Heart left ventricle (tissue), 16 donors: ENCODE measurements at places on chromosomes 7 and 10. TPM values are rescaled to one million over a fixed set of nuclear protein-coding genes. Genes with fewer than 3 reads are reported as not detected.

DNA sequence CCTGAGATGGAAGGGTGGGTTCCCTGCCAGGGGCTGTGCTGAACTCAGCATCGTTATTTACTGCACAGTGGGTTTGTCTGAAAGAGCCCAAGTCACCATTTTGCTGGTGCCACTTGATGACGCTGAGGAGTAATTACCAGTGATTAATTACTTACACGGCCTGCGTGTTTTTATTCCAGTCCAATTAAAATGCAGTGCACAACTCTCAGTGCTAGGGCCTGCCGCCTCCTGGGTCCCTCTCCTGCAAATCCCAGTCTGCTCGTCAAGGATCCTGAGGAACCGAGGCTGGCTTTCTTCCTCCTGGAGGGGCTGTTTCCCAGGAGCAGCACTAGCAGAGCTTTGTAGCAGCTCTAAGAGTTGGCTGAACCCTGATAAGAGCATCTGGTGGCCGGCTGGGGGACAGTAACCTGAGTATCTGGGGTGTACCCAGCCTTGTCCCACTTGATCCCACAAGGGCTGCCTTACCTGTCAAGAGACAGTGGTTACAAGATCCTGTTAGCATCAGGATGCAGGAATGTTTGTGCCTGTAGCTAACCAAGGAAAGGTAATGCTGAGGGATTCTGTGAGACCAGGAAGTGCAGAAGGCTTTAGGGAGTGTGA, 45.1 kb upstream of the LRRC4 start:
- DNase-seq = no peak

- no peak for DNase-seq
Measured at GRCh38 chr10:90740265-90740664, 117.6 kb downstream of the HTR7 start.

DNA sequence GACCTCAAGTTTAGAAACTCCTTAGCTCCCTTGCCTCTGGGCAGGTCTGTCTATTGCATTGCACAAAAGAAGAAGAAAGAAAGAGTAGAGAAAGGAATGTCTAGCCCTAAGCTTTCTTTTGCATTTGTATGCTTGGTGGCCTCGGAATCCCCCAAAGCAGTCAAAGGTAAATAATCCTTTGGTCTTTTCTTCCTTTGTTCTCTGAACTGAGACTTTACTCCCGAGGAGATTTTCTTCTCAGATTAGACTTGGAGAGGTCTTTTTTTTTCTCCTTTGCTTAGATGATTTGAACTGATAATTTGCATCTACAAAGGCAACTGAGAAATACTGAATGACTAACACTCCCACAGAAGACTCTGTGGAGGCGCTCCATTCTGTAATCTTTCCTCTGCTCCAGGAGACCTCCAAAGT, 93.2 kb downstream of the AKR1D1 start:
- no peak for DNase-seq

GRCh38 chr10:99999319-100000108, 10.2 kb downstream of the DNMBP start:
- DNase-seq = no peak

GRCh38 chr10:118286051-118286838, 55.9 kb downstream of the FAM204A start:
- no peak for DNase-seq

- DNase-seq = no peak
Measured at GRCh38 chr7:126637538-126637937, 615.2 kb downstream of the GRM8 start.

DNA sequence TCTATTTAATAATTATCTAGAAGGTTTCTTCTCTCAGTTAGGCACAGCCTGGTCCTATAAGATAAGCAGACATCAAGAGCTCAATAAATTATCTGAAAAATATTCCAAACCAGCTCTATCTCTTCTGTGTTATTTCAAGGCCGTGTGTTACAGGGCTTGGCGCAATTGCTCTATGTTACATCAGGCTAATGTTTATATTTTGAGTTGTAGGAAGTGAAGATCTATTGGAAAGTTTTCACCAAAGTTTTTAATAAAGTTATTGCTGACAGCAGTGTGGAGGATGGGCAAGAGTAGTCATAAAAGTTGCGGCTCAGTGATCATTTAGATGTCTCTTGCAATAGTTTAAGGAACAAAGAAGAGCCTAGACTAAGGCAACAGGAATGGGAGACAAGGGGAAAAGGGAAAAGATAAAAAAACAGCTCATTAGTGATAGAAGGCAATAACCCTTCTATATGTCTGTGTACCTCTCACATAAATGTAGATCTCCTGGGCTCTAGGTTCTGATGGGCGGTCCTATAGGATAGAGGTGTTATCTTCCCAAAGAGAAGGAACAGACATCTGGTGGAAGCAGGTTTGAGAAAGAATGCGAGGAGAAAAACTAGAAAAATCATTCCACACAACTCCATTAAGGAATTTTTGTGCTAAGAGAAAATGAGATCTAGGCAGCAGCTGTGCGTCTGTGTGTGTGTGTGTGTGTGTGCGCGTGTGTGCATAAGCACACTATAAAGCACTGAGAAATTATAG, 5.9 kb upstream of the ANKRD7 start:
- DNase-seq = no peak

DNA sequence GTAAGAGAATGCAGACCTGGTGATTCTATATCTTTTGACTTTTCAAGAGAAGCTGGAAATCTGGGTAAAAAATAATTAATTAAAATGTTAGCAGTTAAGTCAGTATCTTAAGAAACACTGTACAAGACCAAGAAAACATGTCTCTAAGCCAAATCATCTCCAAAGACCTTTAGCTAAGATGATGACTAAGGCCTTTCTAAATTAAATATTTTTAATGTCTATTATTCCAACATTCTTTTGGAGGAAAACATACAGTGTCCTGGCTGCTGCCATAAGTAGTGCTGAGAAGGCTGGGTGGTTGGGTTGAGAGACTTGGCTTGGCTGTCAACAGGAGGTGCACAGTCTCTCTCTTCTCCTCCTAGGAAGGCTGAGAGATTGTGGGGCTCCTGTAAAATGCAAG, 20.3 kb downstream of the STARD3NL start:
- DNase-seq = no peak

GRCh38 chr7:66508431-66508830, 120.2 kb upstream of the KCTD7 start:
- DNase-seq = no peak

- DNase-seq = peak; percentile 38
Measured at GRCh38 chr10:24944512-24945255, 7.7 kb downstream of the PRTFDC1 start.

DNA sequence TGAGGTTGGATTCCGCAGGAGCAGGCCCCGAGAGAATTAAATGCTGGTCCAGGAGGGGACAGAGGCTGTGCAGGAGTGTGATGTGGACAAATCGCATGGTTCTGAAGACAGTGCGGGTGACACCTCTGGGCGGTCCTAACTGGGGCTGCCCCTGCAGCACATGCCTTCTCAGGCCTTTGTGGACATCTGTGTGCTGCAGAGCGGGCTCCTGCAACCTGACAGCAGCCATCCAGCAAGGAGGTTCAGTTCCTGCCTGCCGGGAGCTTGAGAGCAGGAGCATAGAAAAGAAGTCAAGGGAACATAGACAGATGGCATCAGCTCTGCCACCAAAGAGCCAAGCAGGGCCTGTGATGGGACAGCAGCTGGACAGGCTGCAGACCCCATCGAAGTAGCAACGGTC, 135.9 kb upstream of the PPP2R2D start:
- DNase-seq = no peak

The CCDC146 gene
- 6.0 TPM for total RNA-seq

The AKR1C1 gene
- total RNA-seq = 16.5 TPM

The PDK4 gene
- total RNA-seq = 886 TPM
